Effector memory CD4-positive, alpha-beta T cell (primary cell): ENCODE measurements at places on chromosomes 5 and 9.

- no peak for DNase-seq
These were observed 45.4 kb upstream of the CAST start for GRCh38 chr5:96616801-96617200.

GRCh38 chr5:57655228-57655627 lies 172.6 kb upstream of the ACTBL2 start:
- no peak for DNase-seq

DNA sequence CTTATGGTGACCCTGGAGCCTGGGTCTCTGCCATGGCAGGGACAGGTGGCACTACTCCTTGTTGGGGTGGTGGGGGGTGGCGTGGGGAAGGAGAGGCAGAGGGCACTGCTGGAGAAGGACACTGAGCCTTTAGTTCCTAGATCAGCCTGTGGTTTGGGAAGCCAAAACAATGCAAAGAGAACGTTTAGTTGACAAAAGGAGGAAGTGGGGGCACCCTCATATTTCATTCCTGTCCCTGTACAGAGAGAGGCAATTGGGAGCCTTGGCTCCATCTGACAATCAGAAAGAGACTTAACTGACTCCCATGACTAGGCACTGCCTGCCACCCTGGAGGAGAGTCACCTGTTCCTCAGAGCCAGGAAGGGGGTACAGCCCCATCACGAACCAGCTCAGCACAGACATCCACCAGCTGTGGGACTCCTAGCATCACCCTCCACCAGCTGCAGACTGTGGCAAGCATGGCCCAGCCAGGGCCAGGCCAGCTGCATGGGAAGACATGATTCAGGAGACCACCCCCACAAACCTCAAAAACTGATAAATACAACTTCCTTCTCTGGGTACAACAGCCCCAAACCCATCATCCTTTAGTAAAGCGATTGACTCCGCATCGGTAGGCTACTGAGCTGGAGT lies 257.5 kb downstream of the HSPA4 start:
- DNase-seq, result no peak

DNA sequence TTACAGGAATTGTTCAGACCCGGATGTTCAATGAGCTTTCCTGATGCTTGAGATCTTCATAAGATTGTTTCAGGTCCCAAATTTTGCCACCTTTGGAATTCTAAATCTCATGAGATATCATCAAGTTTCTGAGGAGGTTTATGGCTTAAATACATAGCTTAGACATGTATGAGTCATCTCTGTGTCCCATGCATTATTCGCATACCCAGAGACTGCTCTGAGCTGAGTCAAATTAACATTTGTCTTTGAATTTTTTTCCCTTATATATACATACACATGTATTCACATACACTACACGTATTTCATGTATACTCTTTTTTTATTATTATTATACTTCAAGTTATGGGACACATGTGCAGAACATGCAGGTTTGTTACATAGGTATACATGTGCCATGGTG lies 744.6 kb downstream of the BRINP1 start:
- DNase-seq, result no peak

DNA sequence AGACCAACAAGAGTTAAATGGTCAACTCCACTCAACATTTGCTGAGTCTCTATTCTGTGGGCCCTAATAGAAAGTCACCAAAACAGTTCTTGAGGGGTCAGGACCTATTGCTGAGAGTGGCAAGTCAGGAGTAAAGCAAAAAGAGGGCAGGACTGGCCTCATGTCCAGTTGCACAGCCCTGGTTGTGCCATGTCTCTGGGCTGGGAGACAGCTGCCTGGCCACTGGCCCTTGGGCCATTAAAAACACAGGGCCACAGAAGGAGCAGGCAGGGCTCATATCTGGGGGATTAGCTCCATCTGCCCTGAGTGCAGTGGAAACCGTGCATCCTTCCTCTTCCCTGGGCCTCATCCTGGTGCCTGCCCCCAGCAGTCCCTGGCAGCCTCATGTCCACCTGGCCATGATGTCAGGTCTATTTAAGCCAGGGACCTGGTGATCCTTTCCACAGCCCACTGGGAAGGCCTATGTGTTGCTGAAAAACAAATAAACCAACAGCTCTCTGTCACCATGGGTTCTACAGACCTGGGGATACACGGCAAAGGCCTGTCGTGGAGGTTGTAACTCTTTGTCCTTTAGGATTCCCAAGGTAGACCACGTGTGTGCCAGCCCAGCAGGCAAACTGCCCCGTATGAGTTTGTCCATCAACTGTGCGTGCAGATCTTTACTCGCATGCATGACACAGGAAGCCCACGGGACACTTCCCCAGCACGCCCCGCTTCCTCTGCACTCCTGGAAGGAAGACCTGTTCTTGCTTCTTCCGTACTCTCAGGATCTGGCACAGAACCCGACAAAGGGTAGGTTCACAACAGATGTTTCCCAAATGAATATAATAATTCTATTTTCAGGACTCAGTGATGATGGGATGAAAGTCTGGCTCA lies 148.8 kb downstream of the MTX3 start:
- no peak for DNase-seq

DNA sequence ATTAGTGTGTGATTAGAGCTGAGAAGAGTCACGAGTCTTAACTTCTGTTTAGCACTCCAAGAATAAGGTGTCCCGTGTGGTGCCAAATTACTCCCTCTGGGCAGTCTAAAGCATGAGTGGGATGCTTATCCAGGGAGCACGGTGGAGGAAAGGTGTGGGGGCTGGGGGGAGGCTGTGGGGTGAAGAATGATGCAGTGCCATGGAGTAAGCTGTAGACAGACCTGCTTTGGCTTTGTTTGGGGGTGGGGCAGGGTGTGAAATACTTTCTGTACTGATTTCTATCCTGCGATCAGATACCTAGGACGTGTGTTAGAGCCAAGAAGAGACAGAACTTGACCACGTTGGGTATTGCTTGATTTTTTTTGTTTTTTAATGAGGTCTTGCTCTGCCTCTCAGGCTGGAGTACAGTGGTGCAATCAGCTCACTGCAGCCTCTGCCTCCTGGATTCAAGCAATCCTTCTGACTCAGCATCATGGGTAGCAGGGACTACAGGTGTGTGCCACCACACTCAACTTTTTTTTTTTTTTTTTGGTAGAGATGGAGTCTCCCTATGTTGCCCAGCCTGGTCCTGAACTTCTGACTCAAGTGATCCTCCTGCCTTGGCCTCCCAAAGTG lies 232.8 kb downstream of the MAN2A1 start:
- no peak for DNase-seq

- DNase-seq, result no peak
These were observed 178.5 kb upstream of the CDH18 start for GRCh38 chr5:20166456-20166855.

- DNase-seq, result no peak
These were observed 2.3 kb downstream of the ICE1 start for GRCh38 chr5:5424736-5425135.

GRCh38 chr5:81572201-81572600 lies 178.3 kb upstream of the ACOT12 start:
- no peak for DNase-seq

GRCh38 chr9:1096155-1096964 lies 46.2 kb downstream of the DMRT2 start:
- DNase-seq, result no peak

DNA sequence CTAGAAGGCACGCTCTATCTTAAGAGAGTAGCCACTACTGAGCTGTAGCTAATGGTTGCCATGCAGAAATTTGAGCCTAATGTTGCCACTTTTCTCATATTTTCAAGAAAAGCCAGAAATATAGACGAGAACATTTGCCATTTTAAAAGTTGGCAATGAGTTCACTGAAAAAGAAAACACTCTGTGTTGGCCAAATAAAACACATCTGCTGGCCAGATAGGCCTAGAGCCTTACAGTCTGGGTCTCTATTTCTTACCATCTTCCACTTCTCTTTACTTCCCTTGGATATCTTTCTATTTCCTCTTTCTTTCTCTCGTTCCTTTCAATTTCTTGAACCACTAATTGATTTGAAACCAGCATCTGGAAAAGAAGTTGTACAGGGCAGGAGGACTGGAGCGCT lies 36.6 kb upstream of the VCAN start:
- DNase-seq, result no peak

DNA sequence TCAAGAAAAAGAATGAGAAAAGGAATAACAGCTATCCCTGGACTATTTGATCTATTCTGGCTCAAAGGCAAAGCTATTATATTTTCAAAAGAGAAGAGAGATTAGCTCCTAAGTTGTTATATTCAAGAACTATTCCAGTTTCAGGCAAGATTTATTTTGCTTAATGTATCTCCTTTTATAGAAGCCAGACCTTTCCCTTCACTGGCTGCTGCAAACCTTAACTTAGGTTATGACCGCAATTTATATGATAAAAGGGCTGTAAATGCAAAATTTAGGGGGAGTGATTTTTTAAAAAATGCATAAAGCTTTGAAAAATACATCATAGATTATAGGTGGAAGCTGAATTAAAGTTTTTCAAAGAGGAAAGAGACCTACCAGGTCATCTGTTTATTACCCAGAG lies 97.8 kb downstream of the FBXL7 start:
- no peak for DNase-seq

DNA sequence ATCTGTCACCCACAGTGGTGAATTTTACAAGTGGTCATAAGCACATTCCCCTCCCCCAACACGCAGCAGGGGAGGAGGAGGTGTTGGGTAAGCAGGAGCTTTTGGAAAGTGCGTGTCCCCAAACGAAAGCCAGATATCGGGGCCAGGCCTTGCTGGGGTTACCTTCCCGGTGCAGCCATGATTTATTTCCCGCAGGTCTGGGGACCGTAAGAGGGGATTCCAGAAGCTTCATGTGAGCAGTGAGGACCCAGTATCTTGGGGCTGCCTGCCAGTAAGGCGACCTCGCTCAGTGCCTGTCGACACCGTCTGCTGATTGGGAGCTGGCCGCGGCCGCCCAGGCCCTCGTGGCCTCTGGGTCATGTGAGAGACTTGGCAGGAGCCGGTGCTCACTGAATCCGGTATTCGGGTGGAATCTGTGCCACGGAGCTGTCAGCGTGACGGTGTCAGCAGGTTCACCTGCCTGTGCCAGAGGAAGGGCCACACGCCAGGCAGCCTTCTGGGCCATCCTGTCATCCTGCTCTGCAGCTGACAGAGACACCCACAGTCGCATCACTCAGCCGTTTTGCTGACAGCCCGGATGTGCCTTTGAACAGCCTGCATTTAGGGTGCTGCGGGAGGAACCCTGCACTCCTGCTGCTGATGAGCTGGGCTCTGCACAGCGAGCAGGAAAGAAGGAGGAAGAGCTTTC lies 37.3 kb downstream of the SEC61B start:
- DNase-seq, result no peak
